D721Med (cell line): ENCODE measurements at places on chromosomes 4 and X.

DNA sequence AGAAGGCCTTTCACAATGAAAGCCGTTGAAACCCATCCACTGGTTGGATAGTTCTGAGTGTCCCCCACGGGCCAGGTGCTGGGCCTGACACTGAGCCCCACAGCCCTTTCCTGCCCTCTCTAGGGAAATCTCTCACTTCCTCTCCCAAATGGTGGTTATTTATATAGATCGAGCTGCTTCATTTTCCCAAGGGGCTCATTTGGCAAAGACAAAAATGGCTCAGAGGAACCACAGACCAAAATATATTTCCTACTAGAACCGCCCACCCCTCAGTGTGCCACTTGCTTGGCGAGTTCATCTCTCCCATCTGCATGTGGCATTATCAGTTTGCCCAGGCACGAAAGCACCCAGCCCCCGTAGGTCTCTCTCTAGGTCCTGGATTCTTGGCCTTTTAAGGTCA, 53.3 kb upstream of the STIM2 start:
- no peak for DNase-seq

DNA sequence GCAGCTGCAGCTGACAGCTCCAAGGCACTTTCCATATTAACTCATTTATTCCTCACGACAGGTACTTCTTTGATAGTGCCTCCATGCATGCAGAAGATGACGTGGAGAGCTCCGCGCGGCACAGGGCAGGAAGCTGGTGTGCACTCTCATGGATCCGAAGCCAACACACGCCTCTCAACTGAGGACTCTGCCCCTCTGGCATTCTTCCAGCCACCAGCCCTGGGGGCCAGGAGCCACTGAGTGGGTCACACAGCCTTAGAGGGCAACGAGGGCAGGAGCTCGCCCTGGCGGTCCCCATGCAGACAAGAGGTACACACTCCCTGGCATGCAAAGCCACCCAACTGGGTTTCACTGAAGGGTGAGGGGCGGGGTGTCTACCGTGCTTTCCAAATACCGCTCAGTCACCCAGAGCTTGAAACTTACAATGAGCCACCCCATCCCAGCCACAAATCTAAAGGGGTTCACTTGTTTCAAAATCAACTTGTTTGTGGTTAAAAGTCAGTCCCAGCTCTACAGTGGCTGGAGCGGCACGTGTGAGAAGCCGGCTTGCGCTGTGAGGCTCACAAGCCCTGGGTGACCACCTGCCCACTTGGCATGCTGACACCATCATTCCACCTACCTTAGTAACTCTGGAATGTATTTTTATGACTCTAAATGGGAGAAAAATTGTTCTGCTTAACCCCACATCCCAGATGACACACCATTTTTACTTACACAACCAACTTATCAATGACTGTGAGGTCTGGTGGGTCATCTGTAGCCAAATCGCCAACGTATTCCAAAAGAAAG, 16.2 kb downstream of the NOP14 start:
- peak; percentile 4 for DNase-seq

DNA sequence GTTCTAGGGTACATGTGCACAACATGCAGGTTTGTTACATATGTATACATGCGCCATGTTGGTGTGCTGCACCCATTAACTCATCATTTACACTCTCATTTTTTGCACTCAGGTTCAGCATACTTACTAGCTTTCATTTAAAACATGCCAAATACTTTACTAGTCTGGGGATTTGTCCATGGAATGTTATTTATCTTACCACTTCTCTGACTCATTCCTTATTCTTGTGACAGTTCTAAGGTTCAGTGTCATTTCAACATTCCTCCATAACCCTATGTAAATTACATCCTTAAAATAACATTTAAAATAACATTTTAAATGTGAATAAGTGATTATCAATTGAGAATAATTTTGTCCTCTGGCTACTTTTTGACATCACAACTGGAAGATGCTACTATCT, 19.5 kb upstream of the SYTL5 start:
- DNase-seq, result no peak

DNA sequence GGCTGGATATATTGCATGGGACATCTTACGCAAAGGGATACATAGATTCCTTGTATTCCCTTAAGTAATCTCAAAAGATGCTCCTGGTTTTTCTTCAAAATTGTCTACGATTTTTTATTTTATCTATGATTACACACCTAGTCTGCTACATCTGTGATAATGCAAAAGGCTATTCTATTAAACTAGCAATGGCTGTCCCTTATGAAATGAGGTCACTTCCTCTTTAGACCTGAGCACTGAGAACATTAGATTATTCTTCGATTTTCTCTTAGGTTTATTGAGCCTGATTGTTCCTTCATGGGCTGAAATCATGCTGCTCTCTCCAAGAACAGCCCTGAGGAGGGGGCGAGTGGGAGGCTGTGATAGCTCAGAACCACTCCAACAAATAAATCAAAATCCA, 126.8 kb upstream of the ENPP6 start:
- DNase-seq, result no peak

- DNase-seq, result no peak
Measured at GRCh38 chr4:66328803-66329574, 658.7 kb upstream of the EPHA5 start.

GRCh38 chr4:89101256-89102161, 9.8 kb upstream of the TIGD2 start:
- no peak for DNase-seq

GRCh38 chrX:49001521-49002090, 458 bp downstream of the GRIPAP1 start:
- peak; percentile 39 for DNase-seq

DNA sequence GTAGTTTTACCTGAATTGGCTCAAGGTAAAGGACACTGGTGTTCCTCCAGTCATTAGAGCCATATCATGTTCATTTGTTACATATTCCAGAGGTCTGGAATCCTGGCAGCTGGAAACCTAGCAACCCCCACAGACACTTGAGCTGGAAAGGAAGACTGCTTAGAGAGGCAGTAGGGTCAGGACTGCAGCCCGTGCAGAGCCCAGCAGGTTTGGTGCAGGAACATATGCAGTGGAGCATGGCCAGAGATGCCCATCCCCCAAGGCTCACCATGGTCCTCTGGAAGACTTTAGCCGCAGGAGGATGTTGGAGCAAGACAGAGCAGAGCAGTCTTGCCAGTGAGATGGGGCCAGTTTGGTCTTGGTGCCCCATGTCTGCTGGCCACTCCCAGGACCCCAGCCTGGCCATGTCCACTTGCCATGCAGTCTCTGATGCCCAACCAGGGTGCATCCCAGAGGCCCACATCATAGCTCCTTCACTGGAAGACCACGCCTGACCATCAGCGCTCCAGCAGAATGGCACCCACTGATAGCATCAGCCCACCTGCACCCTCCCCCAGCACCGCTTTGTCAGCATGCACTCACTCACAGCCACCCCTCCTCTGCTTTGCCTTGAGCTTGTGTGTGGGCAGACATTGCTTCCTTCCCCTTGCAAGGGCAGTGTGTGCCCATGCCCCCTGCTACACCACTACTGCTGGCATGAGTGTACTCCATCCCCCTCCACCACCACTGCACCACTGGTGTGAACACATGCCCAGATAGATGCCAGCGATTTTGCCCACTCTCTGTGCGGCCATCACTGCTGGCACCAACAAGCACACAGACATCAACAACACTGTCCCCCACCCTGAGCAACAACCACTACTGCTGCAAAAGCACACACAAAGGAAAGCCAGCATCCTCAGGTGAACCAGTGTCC, 190.3 kb upstream of the SPOCK3 start:
- DNase-seq, result no peak

GRCh38 chrX:672931-673330, 42.3 kb downstream of the SHOX start:
- DNase-seq, result no peak

DNA sequence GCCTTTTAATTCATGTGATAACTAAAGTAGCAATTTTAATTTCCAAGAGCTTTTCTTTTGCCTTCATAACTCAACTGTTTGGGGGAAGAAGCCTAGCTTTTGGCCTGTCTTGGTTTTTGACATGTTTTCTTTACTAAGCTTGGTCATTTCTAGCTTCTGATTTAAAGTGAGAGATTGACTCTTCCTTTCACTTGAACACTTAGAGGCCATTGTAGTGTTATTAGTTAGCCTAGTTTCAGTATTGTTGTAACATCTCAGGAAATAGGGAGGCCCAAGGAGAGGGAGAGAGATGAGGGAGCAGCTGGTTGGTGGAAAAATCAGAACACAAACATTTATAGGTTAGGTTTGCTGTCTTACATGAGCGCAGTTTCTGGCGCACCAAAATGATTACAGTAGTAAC, 44.8 kb downstream of the DCLK2 start:
- DNase-seq, result no peak

- no peak for DNase-seq
Measured at GRCh38 chrX:65596270-65597034, 61.9 kb upstream of the LAS1L start.

DNA sequence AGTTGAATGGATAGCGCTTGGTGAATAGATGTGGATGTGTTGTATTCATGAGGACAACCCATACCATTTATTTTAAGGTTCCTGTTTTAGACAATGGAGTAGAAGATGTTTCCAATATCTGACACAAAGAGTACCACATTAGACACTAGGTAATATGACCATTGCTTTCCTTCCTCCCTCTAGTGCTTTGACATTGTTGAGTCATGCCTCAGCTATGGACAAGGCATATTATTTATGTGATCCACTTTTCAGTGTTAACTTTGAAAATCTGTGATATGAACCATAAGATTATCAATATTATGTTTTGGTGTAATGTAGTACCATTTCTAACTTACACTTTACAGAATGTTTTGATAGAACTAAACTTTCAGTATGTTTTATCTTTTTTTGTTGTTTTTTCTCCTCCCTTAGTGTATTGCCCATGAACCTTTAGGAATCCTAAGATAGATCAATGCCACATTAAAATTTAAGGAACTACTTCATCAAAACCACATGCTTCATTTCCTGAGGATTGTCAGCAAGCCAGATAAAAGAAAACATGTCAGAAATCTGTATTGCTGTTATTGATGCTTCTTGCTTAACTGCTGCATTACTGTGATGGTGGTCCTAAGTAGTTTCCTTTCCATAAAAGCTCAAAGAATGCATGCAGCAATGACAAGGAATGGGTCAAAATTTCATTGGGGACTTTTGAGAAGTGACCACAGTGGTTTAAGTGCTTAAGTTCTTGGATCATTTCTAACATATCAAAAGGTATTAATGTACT, 105.0 kb downstream of the PCDH7 start:
- DNase-seq, result no peak

- no peak for DNase-seq
Measured at GRCh38 chr4:99027304-99027703, 31.8 kb downstream of the METAP1 start.

GRCh38 chr4:100679926-100680325, 162.1 kb upstream of the EMCN start:
- DNase-seq, result no peak

GRCh38 chrX:96563646-96564045, 121.0 kb upstream of the DIAPH2 start:
- DNase-seq, result no peak

DNA sequence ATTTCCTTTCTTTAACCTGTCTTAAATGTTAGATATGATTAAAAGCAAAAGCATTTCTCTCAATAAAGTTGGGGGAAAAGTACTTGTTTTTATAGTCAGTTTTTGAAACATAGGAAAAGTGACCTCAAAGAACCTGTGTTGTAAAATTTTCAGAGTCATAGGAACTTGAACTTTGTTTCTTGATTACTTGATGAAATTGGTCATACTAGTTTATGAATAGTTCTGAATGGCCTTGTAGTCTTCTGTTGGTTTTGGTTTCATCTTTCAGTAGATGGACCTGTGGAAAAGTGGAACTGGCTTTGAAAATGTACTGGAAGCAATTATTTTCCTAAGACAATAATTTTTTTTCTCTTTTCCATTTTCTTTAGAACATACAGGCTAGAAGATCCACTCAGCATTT, 222.2 kb upstream of the NUDT6 start:
- DNase-seq, result no peak

DNA sequence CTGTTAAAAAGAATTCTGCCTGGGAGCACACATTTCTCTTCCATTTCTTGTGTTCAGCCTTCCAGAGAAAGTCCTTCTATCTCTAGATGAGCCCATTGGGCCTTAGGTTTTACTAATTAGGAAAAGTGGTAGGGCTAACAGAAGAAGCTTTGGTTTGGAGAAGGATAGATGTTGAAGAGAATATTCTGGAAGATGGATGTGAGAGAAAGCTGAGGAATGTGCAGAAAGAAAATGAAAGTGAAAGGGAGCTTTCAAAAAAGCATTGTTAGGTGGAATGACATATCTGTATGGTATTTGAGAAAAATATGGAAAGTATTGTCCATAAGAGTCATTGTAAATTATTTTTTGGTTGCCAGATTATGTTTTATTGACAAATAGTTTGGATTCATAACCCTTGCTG, 474.8 kb upstream of the SLIT2 start:
- DNase-seq, result no peak

- no peak for DNase-seq
Measured at GRCh38 chr4:8904041-8904501, 32.4 kb upstream of the HMX1 start.

- DNase-seq, result no peak
Measured at GRCh38 chr4:184265546-184266351, 48.1 kb upstream of the ENPP6 start.

DNA sequence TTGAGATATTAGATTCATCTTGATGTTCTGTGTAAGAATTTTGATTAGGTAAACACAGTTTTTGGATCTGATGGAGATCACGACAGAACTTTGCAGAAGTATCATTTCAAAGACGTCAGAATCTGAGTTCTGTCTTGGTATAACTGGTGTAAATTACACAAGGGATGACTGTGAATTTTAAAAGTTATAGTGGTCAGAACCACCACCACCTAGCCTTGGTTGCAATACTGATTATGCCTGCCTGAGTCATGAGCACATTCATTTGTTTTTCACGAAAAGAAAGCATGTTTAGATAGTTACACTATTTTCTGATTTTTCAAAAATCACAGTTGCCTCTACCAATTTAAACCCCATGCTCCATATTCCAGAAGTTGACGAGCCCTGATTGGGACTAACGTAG, 54.8 kb downstream of the ZFX start:
- no peak for DNase-seq

- no peak for DNase-seq
Measured at GRCh38 chr4:121656269-121656641, 40.5 kb downstream of the ANXA5 start.

- no peak for DNase-seq
Measured at GRCh38 chr4:101259876-101260275, 87.5 kb downstream of the PPP3CA start.

DNA sequence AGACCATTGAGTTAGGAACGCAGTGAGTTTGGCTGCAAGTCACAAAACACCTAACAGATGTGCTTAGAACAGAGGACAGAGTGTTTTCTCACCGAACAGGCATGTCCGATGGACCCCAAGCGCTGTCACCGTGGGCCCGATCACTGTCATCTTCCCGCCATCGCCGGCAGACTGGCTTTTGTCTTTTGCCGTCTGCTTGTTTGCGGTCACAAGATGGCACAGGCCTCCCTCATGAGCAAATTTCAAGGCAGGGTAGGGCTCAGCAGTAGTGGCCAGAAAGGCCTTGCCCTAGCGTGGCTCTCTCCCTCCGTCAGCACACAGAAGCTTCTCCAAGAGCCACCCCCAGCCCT, 21.4 kb upstream of the MRFAP1 start:
- DNase-seq, result no peak

GRCh38 chrX:3963980-3964379, 250.5 kb upstream of the PRKX start:
- no peak for DNase-seq
